ENCODE measurements at places on chromosomes 11 and 22.

DNA sequence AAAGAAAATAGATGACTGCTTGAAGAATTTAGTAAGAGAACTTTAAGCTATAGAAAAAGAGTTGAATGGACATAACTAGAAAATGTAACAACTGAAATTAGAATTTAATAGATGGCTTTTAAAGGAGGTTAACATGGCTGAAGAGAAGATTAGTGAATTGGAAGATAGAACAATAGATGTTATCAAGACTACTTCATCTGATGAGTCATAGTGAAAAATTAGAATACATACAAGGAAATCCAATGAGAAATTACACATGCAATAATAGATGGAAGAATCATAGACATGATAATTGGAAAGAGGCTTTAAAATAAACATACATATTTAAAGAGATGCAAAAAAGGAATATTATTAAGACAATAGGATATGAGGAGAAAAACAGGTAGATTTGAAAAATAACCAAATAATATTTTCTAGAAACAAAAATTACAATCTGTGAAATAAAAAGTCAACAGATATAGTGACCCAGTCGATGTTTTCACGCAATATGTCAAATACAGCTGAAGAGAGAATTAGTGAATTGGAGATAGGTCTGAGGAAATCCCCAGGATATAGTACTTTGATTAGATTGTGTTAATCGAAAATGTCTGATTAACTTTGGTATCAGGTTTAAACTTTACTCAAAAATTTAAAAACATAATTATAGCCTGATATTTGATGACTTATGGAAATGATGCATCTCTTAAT is 28.2 kb downstream of the CAT start:
- DNase-seq: no peak

DNA sequence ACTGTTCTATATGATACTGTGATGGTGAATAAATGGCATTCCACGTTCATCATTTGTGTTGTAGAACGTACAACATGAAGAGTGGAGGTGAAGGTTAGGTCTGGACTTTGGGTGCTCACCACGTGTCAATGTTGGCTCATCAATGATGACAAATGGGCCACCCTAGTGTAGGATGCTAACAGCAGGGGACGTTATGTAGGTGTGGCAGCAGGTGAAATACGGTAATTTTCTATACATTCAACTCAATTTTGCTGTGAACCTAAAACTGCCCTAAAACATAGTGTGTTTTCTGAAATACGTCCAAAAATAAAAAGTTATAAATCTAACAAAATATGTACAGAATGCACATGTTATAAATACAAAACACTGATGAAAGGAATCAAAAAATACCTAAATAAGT is 6.2 kb downstream of the KRTAP5-6 start:
- no peak for DNase-seq

DNA sequence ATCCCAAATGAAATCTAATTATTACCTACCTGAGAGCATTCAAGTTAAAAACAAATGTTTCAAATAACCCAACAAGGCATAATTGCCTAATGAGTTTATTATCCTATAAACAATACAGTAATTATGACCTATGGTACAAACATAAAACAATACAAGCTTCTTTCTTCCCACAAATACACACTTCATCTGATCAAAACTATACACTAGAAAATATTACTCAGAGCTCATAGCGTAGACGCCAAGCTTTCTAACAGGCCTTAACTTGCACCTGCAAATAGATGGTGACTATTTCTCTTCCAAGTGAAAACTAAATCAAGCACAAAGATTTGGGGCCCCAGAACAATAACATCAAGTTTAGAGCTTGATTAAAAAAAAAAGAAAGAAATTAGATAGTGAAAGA is 78.1 kb downstream of the SOX6 start:
- no peak for DNase-seq

GRCh38 chr11:92702805-92703448 is 266.5 kb upstream of the MTNR1B start:
- no peak for DNase-seq

DNA sequence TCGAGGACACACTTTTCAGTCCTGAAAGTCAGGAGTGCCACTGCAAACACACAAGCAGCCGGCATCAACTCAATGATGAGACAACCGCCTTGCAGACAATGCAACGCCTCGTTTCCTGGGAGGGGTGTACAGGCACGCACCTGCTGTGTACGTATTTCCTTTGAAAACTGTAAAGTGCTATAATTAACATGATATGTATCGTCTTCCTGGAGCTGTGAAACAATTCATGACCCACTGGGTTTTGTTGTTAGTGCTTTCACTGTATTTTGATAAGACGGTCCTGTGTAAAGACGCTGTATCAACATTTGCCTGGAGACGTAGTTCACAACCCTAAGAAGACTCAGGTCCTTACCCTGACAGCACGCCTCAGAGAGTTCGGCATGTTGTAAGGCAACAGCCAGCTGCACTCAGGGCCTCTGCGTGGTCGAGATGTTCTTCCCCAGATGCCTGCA is 105.7 kb upstream of the ANO1 start:
- DNase-seq: no peak

DNA sequence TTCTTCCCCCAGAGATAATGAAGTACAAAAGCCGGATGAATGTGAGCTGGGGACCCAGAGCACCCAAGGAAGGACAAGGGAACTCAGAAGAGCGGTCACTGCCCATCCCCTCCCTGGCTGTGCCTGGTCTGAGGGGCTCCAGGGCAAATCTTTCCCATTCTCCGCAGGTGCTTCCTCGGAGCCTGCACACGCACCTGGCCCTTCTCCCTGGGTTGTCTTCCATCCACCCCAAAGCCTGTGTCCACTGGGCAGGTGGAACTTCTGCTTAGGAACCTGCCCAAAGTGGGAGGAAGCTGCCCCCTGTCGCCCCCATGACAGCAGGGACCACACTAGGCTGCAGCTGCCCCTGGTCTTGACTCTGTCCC is 121.0 kb upstream of the FGF3 start:
- DNase-seq: no peak

DNA sequence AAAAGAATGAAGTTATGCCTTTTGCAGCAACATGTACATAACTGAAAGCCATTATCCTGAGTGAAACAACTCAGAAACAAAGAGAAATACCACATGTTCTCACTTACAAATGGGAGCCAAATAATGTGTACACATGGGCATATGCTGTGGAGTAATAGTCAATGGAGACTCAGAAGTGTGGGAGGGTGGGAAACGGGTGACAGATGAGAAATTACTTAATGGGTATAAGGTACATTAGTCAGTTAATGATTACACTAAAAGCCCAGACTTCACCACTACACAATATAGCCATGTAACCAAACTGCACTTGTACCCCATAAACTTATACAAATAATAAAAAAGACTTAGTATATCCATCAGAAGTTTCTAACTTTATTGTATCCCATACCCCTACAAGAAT is 674.1 kb upstream of the ARHGAP42 start:
- DNase-seq: no peak

DNA sequence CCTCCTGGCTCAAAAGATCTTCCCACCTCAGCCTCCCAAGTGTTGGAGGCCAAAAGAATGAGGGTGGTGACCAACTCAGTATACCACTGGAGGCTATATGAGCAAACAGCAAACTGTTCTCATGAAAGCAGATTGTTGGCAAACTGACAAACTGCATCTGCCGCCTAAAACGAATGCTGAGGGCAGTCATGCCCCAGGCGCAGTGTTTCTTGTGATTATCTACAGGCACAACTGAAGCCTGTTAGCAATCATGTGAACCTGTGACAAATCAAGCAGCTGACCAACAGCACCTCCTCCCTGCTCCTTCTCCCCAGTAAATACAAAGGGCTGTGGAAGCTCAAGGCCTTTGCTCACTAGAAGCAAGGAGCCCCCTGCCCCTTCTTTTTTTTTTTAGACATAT is 47.8 kb downstream of the BTBD10 start:
- DNase-seq: no peak

- DNase-seq: no peak
Observed at GRCh38 chr22:27066856-27067255, 409.5 kb downstream of the MIAT start.

DNA sequence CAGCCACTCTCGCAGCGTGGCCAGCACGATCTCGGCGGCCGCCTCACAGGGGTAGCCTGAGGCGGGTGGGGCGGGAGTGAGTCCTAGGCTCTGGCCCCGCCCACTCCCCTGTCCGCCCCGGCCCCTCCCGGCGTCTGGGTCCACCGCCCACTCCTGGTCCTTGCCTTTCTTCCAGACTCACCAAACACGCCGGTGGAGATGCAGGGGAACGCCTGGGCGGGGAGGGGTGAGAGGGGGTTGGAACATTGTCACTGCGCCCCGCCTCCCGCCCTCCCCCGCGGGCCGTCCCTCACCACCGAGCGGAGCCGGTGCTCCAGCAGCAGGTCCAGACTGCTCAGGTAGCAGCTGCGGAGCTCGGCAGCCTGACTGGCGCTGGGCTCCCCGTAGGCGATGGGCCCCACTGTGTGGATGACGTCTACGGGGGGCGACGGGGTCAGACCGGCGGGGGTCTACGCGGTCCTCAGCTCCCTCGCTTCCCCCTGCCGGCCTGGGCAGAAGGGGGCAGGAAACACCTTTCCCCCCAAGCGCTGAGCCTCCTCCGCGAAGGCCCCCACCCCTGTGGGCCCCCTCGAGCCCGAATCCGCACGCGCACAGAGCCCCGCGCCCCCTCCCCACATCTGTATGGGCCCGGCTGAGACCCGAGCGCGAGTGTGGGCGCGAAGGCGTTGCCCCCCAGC is 13.2 kb downstream of the OTUB1 start:
- DNase-seq: peak; percentile 54

- DNase-seq: no peak
Observed at GRCh38 chr22:46769191-46769675, 6.8 kb downstream of the TBC1D22A start.

- no peak for DNase-seq
Observed at GRCh38 chr11:69292221-69292648, 1.7 kb upstream of the MYEOV start.

- DNase-seq: no peak
Observed at GRCh38 chr11:78791964-78792363, 217.3 kb upstream of the NARS2 start.

- no peak for DNase-seq
Observed at GRCh38 chr11:46160100-46160499, 38.8 kb upstream of the PHF21A start.

- no peak for DNase-seq
Observed at GRCh38 chr11:123439616-123440015, 9.5 kb downstream of the GRAMD1B start.

DNA sequence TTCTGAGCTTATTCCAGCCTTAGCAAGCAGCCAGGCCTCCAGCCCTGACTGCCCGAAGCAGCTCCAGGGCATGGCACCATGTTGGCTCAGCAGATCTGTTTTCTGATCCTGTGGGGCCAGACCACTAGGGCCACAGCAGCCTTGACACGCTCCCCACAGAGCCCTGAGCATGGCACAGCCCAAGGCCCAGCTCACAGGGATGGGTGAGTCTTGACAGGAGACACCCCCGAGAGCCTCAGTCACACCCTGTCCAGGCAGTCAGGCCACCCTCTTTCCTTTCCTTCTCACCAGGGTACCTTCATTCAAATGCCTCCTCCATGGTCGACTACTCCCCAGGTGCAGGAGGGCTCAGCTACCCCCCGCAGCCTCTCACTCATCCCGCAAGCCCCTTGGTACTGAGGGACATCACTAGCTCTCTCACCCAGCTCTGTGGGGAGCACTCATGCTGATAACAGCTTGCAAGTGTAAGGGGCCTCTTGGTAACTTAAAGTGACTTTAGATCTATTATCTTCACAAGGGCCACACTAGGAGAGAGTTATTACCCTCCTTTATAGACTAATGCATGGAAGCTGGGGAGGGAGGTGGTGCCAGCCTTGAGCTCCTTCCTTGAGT is 3.9 kb upstream of the CDC42BPG start:
- DNase-seq: no peak

GRCh38 chr22:23064381-23065068 is 5.8 kb upstream of the GNAZ start:
- no peak for DNase-seq

DNA sequence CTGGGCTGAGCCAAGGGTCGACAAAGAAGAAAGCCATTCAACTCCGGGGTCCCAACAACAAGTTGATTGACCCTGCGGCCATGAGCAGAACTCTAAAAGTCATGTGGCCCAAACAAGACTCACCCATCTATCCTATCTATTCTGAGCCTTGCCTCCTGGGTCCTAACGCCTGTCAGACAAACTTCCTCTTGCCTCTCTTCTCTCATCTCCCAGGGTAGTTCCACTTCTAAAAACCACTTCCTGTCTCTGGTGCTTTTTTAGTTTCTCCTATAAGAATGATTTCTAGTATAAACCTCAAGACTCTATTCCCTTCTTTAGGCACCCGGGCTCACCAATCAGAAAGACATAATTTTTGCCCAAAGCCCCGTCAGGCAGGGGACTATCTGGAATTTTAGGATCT is 530.2 kb downstream of the DLG2 start:
- no peak for DNase-seq

DNA sequence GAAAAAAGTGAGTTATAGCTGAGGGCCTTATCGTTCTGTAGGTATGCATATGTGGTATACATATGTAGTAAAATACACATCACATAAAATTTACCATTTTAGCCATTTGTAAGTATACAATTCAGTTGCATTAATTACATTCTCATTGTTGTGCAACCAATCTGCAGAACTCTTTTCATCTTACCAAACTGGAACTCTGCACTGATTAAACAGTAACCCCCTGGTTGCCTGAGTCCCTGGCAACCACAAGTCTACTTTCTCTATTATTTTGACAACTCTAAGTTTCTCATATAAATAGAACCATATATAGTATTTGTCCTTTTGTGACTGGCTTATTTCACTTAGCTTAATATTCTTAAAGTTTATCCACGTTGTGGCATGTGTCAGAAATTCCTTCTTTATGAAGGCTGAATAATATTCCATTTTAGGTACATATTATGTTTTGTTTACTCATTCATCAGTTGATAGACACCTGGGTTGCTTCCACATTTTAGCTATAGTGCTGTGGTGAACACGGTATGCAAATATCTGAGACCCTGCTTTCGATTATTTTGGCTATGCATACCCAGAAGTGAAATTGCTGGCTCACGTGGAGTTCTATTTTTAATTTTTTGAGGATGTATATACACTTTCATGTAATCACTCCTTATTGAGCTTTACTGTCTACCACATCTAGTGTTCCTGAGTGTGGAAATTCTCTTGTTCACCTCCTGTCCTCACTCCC is 1.6 kb upstream of the DDX10 start:
- DNase-seq: no peak

DNA sequence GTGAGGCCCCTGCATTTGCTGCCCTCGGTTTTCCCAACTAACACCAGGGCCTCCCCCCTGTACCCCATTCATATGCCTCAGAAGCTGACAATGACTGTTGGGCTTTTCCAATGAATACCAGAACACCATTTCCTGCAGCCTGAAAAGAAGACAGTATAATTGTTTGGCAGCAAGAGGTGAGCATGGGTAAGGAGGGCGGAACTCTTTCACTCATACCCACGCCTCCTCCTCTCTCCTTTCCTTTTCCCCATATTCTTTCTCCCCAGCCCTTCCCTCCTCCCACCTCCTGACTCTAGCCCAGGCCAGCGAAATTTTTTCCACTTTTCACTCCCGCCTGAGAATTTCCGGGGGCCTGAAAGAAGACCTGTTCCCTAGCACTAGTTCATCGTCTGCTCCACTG is 58.0 kb upstream of the CHST1 start:
- no peak for DNase-seq

GRCh38 chr22:29004647-29005371 is 56.8 kb downstream of the C22orf31 start:
- no peak for DNase-seq

All from activated T-helper 1 cell treated with anti-CD3 and anti-CD28 coated beads, Interleukin-2, amount 50 U/mL, for 16 hours (primary cell).